ENCODE measurements at places on chromosomes 11 and 22.

DNA sequence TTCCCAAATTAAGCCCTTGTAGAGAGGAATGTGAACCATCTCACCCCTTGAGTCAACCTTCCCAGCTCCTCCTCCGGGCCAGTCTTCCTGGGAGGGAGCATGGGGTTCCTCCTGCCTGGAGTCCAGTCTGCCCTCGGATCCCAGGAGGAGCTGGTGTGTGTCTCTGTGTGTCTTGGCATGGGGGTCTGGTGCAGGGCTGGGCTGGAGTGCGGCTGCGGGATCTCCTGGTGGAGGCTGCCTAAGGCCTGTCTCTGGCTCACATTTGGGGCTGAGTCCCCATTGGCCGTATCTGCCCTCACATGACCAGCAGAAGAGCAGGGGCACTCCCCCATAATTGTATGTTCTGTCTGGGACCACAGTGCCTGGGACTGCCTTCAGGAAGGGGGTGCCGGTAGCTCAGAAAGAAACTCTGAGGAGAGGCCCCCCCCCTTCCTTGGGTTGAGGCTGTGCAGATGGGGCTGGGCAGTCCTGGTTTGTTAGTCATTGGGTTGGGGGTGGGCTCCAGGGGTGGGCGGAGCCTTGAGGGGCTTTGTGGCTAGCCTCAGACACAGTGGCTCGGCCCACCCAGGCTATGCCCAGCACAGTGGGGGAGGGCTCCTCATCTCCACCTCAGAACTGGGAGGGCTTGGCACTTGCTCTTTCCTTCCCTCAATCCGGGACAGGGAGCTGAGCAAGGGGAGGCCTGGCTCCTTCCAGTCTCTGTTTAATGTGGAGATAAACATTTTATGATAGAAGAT, 2.9 kb downstream of the C1QTNF5 start:
- no peak for DNase-seq

DNA sequence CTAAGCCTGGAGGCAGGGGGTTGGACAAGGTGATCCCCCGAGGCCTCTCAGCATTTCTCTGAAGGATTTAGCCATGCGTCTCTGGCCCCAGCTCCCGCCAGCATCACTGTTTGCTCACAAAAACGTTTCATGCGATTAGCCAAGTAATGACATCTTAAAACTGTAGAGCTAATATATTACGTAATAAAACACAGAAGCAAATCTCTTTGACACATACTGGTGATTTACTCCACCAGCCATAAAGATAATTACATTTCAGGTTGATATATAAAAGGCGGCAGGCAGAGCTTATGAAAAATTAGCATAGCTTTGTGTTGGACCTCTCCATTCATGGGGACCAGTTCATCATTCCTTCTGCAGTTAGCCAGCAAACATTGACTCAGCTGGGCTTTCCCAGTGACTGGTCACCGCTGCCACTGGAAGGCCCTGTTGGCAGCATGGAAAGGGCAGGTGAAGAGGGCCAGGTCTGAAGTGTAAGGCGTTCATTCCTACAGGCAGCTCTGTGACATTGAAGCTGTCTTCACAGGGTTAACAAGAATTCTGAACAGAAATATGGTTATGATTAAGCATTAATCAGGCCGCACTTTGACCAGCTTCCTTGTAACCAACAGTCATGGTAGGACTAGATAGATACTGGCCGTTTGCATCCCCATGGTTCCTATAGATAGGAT, 150.3 kb downstream of the NECTIN1 start:
- no peak for DNase-seq

DNA sequence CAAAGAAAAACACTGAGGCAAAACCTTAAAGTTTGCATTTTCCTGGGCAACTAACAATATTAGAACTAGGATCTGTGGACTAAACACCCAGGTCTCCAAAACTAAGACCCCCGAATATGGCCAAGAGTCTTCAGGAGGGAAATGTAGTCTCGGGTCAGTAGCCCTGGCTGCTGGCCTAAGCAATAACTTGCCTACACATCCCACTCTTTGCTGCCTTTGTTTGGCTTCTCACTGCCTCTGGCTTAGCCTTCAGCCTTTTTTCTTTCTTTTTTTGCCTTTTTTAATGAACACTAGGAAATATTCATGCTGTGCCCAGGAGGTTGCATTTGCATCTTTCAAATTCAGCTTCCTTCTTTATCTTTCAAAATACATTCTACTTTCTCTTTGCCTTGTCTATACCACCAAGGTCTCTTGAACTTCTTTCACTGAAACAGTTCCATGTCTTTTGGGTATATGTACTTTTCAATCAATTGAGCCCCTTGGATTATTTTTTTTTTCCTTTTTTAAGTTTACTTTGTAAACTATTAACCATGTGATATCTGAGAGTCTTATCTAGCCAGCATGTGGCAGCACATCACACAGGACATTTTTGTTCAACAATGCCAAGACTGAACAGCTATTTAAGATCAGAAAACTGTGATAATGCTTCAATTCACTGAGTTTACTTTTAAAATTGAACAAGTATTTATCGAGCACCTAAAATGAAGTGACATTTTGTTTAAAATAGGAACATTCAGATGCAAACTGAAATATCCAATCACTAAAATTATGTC, 165.0 kb upstream of the TRPC6 start:
- no peak for DNase-seq

- DNase-seq: no peak
Observed at GRCh38 chr11:726278-727220, 20.5 kb downstream of the EPS8L2 start.
